ENCODE measurements at places on chromosomes 7 and 10.

DNA sequence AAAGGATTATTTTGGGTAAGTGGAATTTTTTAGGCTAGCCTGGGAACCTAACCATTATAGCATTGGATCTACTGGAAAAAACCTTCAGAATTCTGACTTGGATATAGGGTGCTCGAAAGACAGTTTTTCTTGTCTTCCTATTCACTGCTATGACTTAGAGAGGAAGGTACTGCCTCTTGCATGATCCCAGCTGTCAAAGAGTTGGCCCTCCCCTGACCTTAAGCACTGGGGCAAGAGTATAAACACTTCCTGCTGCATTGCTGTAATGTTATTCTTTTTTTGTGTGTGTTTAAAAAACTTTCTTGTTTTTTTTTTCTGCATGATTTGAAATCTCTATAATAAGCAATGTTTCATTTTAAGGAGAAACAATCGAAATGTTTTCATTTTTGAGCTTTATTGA, 113.0 kb downstream of the LRMDA start:
- no peak for DNase-seq

DNA sequence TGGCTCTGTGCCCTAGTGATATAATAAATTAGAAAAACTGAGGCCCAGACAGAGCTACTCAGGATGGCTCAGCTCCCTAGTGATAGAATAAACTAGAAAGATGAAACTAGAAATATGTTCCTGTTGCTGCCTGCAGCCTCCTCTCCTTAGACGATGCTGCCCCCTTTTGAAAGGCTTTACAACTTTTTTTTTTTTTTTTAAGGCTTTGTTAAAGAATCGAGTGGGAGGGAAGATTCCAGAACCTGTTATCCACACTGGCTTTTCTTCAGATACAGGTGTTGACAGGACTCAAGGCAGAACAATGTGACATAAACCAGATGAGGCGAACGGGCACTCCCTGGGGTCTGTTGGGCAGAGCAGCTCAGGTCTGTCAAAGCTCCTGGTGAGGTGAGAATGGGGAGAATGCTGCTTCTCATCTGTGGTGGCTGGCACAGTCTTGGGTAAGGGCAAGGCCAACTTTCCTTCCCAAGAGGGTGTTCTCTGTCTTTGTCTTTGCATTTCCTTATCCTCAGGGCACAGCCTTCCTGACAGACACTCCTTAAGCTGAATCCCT, 175.1 kb downstream of the COBL start:
- DNase-seq, result no peak

GRCh38 chr10:49740346-49741107, 21.6 kb downstream of the OGDHL start:
- no peak for DNase-seq

- DNase-seq, result no peak
These were observed 107.3 kb downstream of the CELF2 start for GRCh38 chr10:11125004-11125403.

DNA sequence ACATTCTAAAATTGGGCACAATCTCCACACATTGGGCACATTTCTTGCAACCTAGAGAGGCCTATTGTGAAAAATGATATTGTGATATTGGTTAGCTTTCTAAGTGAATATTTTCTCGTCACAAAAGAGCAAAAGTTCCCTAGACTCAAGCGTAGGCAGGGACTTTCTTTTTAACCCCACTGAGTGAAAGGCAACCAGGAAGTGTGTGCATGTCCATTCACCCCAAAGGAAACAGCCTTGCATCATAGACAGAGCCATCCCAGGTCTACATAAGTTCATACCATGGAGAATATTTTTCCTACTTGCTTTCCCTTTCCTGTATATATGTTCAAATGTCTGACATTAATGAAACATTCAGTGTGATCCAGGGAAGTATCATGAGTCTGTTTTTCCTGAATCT, 84.2 kb upstream of the AGBL3 start:
- no peak for DNase-seq

- no peak for DNase-seq
These were observed 36.1 kb upstream of the MDFIC start for GRCh38 chr7:114885836-114886235.

DNA sequence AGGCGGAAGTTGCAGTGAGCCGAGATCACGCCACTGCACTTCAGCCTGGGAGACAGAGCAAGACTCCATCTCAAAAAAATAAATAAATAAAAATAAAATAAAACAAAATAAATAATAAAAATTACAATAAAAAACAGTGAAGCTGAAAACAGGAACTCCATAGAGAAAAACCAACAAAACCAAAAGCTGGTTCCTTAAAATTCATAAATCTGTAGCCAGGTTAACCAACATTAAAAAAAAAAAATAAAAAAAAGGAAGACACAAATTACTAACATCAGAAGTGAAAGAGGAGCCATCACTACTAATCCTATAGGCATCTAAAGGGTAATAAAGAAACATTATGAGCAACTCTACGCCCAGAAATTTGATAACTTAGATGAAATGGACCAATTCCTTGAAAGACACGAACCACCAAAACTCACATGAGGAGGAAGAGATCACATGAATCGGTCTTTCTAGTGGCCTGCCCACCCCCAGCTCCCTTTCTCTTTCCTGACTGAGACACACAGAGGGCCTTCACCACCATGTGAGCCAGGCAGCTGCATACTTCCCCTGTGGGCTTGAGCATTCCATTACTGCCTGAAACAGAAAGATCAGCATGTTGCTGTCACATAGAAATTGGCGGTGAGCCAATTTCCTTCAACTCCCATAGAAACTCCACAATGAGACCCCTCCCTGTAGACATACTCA, 208.7 kb downstream of the MAD1L1 start:
- no peak for DNase-seq

DNA sequence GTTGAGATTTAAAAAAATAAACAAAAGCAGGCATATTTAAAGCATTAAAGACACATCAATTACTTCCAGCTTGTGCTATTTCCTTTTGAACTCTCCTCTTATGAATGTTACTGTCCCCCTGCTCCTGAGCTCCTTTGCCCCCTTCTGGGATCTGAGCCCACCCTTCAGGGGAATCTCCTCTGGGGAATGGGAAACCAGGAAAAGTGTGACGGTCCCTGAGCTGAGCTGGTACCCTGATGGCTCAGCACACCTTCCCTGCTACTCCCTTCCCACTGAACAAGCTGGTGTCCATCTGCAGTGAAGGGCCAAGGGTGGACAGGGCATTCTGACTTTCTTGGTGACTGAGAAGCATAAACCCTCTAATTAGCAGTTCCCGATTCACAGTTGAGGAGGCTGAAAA, 356.3 kb downstream of the PTEN start:
- no peak for DNase-seq

DNA sequence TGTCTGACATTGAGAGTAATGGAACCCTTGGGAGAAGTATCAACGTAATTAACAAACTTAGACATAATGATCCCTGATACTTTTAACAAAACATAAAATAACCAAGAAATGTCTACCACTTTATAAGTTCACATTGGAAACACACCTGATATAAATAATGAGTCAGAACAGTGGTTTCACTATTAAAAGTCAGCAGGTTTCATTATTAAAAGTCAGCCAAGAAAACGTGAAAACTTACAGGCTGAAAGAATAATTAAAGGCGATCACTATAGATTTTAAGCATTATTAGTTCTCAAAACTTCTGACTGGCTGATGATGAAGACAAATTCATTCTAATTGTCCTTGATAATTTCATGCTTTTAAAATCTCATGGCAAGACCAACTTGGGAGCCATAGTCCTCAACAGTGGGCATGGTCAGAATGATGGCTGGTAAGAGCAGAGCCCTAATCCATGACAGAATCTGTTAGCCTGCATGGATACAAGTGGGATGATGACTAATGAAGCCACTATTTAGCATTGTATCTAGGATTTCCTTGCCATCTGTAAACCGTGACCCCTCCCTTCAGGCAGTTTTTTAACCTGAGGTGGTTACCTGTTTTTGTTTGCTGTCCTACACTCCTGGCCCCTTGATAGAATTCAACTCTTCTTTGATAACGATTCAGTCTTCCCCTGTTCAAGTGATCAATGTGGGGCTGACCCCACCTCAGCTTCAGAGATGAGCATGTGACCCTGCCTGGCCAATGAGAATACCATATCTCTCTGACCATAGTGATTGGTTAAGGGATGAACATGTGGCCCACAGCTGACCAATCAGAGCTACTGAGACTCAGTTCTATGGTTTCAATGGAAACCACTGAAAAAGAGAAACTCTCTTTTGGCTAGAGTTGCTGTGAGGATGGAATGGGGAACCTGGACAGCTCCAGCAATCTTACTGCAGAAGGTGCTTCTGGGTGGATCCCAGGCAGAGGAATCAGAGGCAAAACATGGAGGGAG, 151.0 kb downstream of the PLPP4 start:
- no peak for DNase-seq

DNA sequence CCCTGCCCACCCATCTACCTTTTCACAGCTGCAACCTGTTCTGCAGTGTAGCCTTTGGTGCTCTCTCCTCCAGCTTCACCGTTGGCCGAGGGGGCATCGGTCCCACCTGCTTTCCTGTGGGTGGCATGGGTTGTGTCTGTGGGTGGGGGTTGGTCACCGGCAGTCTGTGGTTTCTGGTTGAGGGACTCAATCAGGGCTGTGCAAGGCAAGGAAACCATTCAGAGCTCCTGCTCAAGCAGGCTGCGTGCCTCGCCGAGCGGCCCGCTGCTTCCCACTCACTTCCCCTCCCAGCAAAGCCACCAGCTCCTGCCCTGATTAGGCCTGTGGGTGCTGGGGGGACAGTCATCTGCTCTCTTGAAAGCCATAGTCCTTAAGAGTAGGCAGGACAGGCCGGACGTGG, 9.8 kb downstream of the DNAJB12 start:
- no peak for DNase-seq

GRCh38 chr7:18491871-18492270, 3.7 kb upstream of the HDAC9 start:
- no peak for DNase-seq

- DNase-seq, result no peak
These were observed 79.0 kb downstream of the AUTS2 start for GRCh38 chr7:69677054-69677852.

DNA sequence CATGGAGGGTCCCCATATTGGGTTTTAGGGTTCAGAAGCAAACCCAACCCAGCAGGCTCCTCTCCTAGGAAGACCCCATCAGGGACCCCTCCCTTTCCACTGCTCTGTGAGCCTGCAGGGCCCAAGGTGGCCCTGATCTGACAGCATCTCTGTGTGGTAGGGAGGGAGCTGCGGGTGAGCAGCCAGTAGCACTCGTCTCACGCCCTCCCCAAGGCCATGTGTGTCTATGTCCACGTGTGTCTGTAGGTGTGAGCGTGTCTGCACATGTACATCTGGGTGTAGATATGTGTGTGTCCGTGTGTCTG, 103.5 kb upstream of the FAM20C start:
- no peak for DNase-seq

- DNase-seq, result no peak
These were observed 929.7 kb upstream of the KCND2 start for GRCh38 chr7:119343289-119343688.

DNA sequence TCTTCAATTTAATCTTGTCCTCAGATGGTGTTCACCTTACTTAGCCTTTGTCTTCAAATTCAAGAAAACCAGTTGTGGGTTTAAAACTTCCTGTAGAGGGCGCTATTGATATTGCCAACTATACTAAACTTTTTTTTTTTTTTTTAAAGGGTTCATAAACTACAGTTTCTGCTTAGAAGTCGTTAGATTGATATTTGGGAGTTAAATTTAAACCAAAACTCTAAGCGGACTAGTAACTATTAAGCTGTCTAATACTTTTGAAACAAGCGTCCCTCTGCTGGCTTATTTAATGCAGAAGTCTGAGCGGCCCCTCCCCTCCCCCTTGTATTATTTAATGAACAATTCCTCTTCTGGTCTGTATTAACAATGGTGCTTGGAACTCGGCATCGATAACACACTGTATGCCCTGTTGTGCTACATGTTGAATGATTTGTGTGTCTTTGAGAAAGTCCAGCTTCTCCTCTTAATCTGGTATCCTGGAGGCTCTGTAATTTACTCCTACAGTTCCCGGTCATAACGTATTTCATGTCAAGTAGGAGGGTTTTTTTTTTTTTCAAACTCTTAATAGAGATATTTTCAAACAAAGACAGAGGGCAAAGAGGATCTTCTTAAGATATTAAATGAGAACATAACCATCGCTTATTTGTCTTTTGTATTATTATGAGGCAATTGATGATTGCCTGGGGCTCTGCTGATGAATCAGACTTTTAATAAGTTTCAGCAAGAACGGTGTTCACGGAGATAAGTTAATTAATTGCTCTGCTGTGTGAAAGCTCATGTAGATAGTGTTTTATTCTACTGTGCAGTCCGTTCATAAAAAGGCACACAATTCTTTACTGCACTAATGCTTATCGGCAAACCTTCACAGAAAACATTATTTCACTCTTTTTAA, 22.6 kb upstream of the CREB5 start:
- no peak for DNase-seq

GRCh38 chr10:74425456-74426001, 274.5 kb downstream of the ADK start:
- DNase-seq, result no peak

GRCh38 chr7:18541181-18541870, 45.8 kb downstream of the HDAC9 start:
- DNase-seq, result no peak

- no peak for DNase-seq
These were observed 286.8 kb downstream of the RPS24 start for GRCh38 chr10:78320506-78320905.

DNA sequence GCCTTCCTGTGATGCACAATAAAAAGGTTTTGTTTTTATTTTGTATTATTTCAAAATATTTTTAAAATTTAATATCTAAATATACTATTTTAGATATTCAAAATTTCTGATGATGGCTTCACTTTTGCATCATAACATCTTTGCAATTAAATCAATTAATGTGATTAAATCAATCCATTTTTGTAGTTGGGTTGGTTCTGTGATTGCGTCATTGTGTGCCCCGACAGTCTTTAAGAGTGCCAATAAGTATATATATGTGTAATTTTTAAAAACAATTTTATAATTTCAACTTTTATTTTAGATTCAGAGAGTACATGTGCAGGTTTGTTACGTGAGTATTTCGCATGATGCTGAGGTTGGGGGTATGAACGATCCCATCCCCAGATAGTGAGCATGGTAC, 70.5 kb downstream of the SEPTIN14 start:
- DNase-seq, result no peak

DNA sequence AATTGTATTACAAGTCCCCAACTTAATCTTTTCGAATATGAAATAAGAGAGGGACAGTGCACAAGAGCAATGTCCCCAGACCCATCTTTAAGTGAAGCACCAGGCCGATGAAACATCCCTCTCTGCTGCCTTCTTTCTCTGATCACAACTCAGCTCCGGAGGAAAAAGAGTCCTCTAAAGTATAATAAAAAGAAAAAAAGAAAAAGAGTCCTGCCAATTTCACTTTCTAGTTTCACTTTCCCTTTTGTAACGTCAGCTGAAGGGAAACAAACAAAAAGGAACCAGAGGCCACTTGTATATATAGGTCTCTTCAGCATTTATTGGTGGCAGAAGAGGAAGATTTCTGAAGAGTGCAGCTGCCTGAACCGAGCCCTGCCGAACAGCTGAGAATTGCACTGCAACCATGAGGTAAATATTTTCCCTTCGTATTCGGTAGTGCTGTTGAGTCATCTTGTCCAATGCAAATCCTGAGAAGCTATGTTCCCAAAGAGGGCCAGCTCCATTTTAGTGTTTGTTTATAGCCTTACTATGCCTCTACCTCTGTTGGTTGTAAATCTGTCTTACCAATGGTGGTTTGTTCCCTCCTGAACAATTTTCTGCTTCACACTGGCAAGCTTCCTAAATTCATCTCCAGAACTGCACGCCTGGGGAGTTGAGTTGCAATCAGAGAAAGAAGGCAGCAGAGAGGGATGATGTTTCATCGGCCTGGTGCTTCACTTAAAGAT, at the start of gene IFIT2:
Gene IFIT2, plus strand, starts transcription at position 326 of the 725 bp plus-strand sequence. Its CDS starts 78 bp downstream, at position 404.
- DNase-seq, result no peak

All from stimulated activated CD4-positive, alpha-beta T cell treated with anti-CD3 and anti-CD28 coated beads, TNF-alpha, amount 100 ng/mL, for 24 hours (primary cell).